ENCODE measurements at places on chromosomes 5 and 9. TPM values are rescaled to one million over a fixed set of nuclear protein-coding genes. Genes with fewer than 3 reads are reported as not detected.

Gene PCDHGA6
- polyA plus RNA-seq, result 3.7 TPM

Gene PRR16
- 11.9 TPM for polyA plus RNA-seq

Gene MUSK
- polyA plus RNA-seq, result 2.8 TPM

Gene FANCC
- 4.6 TPM for polyA plus RNA-seq

DNA sequence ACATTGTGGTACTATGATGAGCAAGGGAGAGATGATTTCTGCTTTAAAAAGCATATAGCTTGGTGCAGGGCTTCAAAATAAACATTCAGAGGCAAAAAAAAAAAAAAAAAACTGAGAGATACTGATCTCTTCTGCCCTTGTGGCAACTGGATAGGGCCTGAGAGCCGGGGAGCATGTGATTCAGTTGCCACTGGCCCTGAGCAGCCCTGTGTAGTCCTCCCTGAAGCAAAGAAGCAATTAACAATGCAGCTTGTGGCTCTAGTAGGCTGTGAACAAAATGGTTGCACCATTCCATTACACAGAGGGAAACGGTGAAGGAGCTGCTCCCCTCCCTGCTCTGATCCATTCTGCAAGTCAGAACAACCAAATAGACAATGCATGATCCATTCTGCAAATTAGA is 347.5 kb upstream of the DAB2 start:
- no peak for DNase-seq

- no peak for DNase-seq
Observed at GRCh38 chr9:9847750-9848149, 765.1 kb downstream of the PTPRD start.

DNA sequence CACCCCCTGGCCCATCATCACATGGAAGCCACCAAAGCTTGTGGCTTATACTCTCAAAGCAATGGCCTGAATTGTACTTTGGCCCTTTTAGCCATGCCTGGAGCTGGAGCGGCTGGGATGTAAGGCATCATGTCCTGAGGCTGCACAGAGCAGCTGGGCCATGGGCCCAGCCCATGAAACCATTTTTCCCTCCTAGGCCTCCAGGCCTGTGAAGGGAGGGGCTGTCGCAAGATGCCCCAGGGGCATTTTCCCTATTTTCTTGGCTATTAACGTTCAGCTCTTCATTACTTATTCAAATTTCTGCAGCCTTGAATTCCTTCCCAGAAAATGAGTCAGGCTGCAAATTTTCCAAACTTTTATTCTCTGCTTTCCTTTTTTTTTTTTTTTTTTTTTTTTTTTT is 27.7 kb downstream of the FST start:
- no peak for DNase-seq

DNA sequence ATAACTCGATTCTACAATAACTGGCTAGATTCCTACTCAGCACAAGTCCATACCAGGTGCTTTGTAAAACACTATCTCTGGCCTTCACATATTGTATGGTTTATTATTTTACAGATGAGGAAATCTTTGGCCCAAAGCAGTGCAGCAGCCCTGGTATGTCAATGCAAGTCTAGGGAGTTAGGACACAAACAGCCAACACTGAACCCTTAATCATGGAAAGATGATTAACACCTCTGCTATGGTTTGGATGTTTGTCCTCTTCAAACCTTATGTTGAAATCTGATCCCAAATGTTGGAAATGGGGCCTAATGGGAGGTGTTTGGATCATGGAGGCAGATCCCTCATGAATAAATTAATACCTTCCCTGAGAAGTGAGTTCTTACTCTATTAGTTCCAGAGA is 76.6 kb downstream of the MAPKAP1 start:
- DNase-seq, result no peak

GRCh38 chr5:154421868-154422267 is 23.9 kb upstream of the SAP30L start:
- DNase-seq, result no peak

- DNase-seq, result no peak
Observed at GRCh38 chr9:128643519-128644300, 12.9 kb downstream of the DYNC2I2 start.

DNA sequence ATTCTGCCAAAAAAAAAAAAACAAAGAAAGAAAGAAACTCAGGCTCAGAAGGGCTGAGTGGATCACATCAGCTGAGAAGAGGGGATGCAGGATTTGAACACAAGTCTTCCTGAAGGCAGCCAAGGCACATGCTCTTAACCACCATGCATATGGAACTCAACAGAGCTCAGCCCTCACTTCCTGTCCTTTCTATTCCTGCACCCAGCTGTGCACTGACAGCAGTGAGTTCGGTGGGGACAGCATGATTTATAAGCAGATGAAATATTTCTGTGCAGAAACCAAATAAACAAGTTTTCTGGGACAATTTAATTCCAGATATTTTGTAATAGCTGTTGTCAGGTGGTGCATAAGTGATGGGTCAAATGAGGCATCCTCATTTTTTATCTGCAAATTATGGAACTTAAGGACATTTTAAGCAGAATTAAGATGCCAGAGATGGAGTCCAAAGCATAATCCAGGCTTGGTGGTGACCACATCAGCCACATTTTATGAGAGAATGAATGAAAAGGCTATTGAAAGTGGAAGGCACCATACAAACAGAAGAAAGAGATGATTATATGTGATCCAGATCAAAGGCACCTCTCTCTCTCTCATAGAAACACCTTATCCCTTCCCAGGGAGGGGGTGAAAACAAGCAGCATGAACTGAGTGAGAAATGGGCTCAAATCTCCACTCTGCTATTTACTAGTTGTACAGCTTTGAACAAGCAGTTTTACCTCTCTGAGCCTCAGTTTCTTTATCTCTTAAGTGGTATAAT is 303.6 kb upstream of the MSX2 start:
- no peak for DNase-seq

DNA sequence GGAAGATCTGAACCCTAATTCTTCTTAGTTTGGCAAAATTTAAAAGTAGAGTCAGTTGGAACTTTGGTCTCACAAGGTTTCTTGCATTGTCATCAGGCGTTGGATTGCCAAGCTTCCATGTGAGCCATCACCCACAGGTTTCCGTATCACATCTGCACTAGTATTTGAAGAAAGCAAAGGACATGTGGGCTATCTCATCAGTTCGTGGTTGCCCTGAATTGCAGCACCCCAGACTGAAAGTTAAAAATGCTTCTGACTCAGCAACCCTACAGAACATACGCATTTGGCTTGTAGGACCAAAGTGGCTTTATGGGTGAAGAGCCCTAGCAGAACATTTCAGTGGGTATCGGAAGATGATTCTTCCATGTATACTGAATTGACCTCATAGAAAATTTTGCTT is 358.0 kb downstream of the ENC1 start:
- DNase-seq, result no peak

DNA sequence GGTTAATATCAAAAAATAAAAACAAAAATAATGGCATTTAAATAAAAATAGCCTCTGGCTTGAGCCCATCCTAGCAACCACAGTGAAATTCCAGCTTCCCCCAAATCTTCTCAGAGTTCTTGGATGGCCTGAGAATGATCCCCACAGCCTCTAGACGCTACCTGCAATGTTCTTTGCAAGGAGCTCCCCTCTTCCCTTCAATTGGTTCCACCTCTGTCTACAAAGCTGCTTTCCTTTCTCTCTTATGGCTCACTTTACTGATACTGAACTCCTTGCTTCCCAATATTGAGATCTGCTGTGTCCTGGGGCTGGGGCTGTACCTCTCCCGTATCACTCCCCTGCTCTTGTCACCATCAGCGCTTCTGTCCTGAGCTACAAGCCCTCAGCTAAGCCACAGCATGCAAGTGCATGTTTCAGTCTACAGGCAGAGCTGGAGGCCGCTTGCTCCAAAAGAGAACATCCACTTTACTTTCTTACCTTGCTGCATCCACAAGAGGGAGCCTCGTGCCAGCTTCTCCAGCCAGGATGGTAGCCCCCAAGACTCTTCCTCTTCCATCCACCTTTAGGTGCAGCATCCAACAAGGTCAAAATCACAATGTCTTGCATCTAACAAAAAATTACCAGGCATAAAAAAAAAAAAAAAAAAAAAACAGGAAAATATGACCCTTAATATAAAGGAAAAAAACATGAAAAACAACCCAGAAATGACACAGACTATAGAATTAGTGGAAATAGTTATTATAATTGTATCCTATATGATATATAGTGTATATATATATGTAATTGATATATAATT is 57.4 kb upstream of the PRSS3 start:
- DNase-seq, result no peak

DNA sequence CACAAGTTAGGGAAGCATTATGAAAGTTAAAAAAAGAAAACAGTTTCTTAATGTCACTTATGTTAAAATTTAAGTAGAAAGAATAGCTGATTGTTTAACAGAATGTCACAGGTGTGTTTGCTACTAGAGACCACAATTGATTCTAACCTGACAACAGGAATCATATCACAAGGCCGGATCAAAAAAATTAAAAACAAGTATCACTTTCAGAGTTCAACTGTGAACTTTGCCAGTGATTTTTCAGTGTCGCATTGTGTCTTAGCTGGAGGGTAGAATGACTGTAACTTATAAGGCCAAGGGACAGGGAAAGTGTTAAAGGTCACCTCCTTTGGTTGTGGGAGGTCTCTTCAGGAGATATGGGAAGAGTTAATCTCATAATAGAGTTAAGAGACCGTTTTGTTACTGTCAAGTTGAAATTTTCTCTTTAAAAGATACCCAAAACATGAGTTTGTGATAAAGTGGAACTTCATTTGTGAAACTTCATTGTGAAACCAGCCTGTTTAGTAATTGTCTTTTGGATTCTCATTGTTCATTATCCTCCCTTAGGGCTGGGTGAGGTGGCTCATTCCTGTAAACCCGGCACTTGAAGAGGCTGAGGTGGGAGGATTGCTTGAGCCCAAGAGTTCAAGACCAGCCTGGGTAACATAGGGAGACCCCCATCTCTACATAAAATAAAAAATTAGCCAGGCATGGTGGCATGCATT is 40.9 kb downstream of the CPEB4 start:
- no peak for DNase-seq

DNA sequence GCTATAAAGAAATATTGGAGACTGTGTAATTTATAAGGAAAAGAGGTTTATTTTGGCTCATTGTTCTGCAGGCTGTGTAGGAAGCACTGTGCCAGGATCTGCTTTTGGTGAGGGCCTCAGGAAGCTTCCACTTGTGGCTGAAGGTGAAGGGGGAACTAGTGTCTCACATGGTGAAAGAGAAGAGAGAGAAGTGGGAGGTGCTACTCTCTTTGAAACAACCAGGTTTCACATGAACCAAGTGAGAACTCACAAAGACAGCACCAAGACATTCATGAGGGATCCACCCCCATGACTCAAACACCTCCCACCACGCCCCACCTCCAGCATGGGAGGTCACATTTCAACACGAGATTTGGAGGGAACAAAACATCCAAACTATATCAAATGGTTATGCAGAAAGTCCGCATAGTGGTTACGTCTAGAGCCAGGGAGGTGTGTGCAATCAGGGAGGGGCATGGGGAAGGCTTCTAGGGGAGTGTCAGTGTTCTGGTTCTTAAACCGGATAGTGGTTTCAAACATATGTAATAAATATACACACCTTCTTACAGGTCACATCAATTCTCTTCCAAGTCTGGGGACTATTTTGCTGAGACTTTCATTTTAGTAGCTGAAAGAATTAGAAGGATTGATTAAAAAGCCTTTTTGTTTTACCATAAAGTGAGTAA is 113.0 kb downstream of the TRIO start:
- no peak for DNase-seq

DNA sequence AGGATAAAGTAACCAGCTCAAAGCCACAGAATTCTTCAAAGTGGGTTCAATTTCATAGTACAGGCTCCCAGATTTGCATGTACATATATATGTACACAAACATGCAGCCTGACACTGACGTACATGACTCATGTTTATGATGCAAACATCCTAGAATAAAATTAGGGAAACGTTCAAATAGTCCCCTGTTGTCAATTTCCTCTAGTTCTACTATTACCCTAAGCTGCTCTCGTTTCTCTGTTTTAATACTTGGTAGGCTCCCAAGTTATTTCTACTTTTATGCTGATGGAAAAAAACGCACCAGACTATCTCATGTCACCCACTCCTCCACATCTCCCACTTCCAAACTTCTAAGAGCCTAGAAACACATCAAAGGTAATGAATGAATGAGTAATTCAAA is 229.7 kb downstream of the EPB41L4A start:
- no peak for DNase-seq

DNA sequence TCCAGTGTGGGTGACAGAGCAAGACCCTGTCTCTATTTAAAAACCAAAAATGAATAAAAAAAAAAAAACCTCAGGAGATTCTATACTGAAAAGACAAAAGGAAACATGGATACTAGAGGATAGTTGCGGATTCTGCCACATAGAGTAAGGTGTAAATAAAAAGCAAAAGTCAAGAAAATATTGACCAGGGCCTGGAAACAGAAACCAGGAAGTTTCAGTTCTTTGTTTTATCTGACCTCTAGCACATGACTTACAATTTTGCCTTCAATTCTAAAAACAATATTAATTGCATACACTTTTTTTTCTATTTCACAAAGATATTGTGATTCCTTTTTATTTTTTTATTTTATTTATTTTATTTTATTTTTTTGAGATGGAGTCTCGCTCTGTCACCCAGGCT is 96.2 kb upstream of the NMUR2 start:
- no peak for DNase-seq

DNA sequence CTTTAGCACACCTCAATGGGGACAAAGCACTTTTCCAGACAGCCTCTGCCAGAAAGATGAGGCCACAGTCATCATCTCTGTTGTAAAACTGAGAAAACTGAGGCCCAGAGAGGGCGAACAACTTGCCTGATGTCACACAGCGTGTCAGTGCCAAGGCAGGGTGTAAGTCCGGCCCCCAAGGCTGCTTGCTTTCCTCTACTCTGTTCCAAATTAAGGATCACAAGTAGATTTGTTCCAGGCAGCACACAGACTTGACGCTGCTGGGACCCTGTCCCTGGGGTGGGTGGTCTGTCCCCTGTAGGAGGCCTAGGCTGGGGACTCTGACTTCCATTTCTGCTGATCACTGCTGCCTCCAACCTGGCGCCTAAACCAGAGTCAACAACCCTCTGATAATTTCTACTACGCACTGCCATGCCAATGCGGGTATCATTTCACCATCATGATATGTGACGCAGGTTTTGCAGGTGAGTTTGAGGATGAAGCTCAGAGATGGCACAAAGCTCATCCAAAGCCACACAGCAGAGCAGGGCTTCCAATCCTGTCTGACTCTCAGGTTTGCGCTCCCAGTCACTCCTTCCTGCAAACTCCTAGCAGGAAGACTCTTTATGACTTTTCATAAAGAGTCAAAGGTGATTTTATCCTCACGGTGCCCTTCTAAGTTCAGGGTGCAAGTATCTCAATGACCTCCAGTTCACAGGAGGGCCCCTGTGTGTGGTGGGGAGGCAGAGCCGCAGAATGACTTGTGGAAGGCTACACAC is 13.5 kb upstream of the RALGDS start:
- no peak for DNase-seq

DNA sequence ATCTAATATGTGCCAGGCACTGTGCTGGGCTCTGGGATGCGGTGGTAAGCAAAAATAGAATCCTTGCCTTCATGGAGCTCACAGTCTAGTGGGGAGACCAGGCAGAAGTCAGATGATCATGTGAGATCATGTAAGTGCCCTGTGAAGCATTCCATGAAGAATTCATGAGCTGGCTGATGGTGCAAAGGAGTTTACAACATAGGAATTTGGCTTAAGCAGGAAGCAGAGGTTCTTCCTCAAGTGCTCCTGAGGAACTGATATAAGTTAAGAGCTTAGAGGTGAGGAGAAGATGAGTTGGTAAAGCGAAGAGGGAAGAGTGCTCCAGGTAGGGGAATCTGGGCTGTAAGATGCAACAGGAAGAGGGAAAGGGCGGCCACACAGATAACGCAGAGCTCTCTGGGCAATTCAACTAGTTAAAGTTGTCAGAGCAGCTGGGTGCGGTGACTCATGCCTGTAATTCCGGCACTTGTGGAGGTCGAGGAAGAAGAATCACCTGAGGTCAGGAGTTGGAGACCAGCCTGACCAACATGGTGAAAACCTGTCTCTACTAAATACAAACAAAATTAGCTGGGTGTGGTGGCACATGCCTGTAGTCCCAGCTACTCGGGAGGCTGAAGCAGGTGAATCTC is 78.5 kb upstream of the SPATA31D4 start:
- no peak for DNase-seq
